ENCODE measurements at places on chromosomes 2 and 18.

GRCh38 chr2:3125761-3126130, 251.9 kb downstream of the EIPR1 start:
- no peak for DNase-seq

DNA sequence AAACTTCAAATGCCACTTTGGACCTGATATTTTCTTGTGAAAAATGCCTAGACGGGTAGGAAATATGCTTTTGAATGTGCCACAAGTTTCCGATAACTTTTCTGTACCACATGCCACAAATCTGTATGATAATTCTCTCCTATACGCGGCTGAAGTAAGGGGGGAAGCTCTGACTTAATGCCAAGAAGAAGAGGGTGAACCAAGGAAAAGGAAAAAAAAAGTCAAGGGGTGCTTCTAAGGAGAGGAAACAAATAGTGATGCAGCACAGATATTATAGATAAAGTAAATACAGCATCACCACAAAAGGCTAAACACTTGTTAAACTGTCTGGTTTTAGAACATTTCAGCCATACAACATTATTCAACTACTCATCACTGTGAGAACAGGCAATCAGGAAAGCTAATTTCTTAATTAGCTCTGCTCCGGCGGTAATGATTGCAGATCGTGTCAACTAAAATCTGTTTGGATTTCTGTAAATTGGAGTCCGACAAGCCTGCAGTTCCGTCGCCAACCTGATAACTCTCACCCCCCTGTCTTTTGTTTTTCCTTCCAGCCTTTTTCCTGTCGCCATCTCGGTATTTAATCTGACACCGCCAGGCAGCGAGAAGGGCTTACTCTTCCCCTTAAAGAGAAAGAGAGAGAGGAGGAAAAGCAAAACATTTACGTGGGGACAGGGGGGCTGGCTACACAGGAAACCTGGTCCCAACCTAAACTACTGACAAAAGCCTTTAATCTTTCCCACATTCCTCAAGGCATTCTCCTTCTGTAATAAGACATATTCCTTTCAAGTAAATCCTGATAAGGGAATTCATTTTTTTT, 67.5 kb downstream of the ZEB2 start:
- DNase-seq = no peak

- no peak for DNase-seq
These were observed 135.7 kb downstream of the NFATC1 start for GRCh38 chr18:79531386-79531785.

DNA sequence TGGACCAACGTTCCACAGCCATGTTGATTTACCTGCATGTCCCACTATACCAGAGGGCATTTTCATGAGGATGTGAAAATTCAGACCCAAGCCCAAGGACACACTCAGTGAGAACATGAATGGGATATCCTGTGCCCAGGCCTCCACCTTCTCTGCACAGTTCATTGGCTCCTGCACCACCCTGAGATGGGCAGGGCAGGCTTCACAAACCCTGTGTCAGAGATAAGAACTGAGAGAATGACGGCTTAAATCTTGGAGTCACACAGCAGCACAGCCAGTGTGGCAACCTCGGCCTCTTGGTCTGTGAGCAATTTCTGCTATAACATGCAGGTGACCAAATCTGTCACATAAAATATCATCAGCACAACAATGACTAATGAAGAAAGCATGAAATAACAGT, 71.9 kb downstream of the UXS1 start:
- no peak for DNase-seq
